Stimulated activated CD4-positive, alpha-beta T cell treated with anti-CD3 and anti-CD28 coated beads, Interleukin-4, amount 100 ng/mL, for 1 hour (primary cell): ENCODE measurements at places on chromosomes 5 and 9.
A peak's percentile ranks its signal among the peaks of the same experiment; 100 is the strongest.

- no peak for DNase-seq
These were observed 1.8 kb upstream of the PPARGC1B start for GRCh38 chr5:149728303-149728702.

GRCh38 chr5:45521067-45521466, 175.1 kb downstream of the HCN1 start:
- DNase-seq = no peak

GRCh38 chr5:116514421-116514970, 60.1 kb downstream of the SEMA6A start:
- DNase-seq = no peak

GRCh38 chr9:116134975-116135374, 18.6 kb upstream of the PAPPA start:
- DNase-seq = no peak

GRCh38 chr5:137279521-137280231, 219.4 kb downstream of the SPOCK1 start:
- DNase-seq = no peak

GRCh38 chr5:89208811-89209210, 325.8 kb upstream of the MEF2C start:
- no peak for DNase-seq

DNA sequence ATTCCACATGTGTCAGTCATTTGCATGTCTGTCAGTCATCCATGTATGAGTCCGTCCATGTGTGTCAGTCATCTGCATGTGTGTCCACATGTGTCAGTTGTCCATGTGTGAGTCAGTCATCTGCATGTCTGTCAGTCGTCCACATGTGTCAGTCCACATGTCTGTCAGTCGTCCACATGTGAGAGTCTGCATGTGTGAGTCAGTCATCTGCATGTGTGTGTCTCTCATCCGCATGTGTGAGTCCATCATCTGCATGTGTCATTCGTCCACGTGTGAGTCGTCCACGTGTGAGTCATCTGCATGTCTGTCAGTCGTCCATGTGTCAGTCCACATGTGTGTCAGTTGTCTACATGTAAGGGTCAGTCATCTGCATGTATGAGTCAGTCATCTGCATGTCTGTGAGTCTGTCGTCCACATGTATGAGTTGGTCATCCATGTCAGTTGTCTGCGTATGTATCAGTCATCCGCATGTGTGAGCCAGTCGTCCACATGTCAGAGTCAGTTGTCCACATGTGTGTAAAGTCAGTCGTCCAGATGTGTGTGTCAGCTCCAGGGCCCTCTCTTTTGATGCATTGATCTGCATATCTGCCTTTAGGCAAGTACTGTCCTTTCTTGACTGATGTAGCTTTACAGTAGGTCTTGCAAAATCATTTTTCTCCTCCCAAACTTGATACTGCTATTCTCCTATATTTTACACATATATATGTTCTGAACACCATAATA, 72.5 kb upstream of the CACNA1B start:
- DNase-seq = no peak

- peak; percentile 64 for DNase-seq
These were observed 89.4 kb downstream of the ANXA2R start for GRCh38 chr5:42950456-42951292.

- no peak for DNase-seq
These were observed 81.7 kb downstream of the MACROH2A1 start for GRCh38 chr5:135317286-135317685.

- DNase-seq = no peak
These were observed 110.0 kb downstream of the LURAP1L start for GRCh38 chr9:12884736-12885395.

DNA sequence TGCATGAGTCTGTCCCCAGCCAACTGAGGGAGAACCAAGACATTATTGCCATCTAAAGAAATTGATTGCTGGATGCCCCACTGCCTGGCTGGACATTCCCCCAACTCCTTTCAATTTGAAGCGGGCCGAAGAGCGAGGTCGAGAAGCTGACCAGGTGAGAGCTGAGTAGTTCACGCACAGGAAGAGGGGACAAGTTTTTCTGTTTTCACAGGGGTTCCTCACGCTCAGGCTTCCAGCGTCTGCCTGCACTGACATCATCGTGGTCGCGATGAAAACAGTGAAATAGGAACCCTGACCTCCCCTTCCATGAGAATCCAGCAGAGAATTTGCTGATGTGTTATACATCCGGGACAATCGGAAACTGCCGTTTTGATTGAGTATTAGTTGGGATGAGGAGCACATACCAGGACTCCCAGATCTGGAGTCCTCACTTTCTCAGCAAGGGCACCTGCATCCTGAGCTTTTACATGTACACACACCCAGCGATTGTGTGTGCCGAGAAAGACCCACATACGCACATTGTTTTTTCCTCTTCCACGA, 3.1 kb upstream of the DMRT3 start:
- no peak for DNase-seq

- DNase-seq = no peak
These were observed 1.1 kb upstream of the ELL2 start for GRCh38 chr5:95962785-95963184.

DNA sequence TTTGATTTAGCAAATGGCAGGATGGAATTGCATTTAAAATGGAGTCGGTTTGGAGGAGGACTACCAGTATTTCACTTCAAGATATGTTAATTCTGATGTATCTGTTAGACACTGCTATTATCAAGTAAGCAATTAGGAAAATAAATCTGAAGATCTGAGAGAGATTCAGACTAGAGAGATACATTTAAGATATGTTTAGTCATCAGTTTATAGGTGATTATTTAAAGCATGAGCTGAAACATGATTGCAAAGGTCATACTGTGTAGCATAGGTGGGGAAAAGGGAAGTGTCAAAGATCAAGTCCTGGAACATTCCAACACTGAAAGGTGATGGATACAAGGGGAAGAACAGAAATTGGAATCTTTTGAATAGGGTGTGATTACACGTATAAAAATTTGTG, 79.1 kb downstream of the FAM174A start:
- DNase-seq = no peak
